Hematopoietic multipotent progenitor cell treated with erythropoietin and hydrocortisone succinate and interleukin-3 and kit ligand, for 6 days (in vitro differentiated cells): ENCODE measurements at places on chromosomes 12 and 14.

DNA sequence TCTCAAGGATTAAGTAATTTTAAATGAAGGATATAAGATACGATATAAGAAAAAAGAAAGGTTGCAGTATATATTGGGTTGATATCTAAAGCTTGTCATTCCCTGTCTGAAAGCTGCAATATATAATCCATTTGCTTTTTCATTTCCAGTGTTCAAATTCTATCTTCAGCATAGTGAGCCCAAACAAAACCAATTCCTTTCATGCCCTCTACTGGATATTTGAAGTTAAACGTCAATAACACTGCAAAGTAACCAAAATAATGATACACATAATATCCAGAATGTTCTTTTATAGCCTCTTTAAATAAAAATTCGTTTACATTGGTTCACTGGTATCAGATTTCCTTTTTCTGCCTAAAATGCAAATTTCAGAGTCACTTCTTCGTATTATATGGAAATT lies 64.5 kb upstream of the DAAM1 start:
- DNase-seq: peak; percentile 41

GRCh38 chr14:68781161-68782021 lies 11.5 kb downstream of the ZFP36L1 start:
- DNase-seq: peak; percentile 94

DNA sequence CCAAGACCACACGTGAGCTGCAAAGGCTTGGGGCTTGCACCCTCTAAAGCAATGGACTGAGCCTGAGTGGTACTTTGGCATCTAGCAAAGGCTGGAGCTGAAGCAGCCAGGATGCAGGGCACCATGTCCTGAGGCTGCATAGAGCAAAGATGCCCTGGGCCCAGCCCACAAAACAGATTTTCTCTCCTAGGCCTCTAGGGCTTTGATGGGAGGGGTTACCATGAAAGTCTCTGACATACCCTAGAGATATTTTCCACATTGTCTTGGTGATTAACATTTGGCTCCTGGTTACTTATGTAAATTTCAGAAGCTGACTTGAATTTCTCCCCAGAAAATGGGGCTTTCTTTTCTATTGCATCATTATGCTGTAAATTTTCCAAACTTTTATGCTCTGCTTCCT lies 438.3 kb downstream of the SLC16A7 start:
- DNase-seq: no peak

GRCh38 chr14:57833323-57833722 lies 32.6 kb downstream of the SLC35F4 start:
- no peak for DNase-seq

GRCh38 chr14:104705340-104706047 lies 16.1 kb downstream of the INF2 start:
- peak; percentile 41 for DNase-seq

GRCh38 chr14:86858591-86858990 lies 1134.4 kb downstream of the GALC start:
- DNase-seq: no peak

- DNase-seq: no peak
Measured at GRCh38 chr14:35044939-35045797, 904 bp upstream of the FAM177A1 start.
